ENCODE measurements at places on chromosomes 3 and 15. TPM values are rescaled to one million over a fixed set of nuclear protein-coding genes. Genes with fewer than 3 reads are reported as not detected.
A peak's percentile ranks its signal among the peaks of the same experiment; 100 is the strongest.

PPP1R14D gene
- not detected for total RNA-seq

LRRC31 gene
- total RNA-seq: not detected

ANKUB1 gene
- not detected for total RNA-seq

GP9 gene
- total RNA-seq: not detected

EPHA6 gene
- total RNA-seq: 0.30 TPM

DAZL gene
- total RNA-seq: not detected

RETNLB gene
- not detected for total RNA-seq

GRCh38 chr15:40918799-40919392, 10.2 kb upstream of the DLL4 start:
- DNase-seq: no peak

DNA sequence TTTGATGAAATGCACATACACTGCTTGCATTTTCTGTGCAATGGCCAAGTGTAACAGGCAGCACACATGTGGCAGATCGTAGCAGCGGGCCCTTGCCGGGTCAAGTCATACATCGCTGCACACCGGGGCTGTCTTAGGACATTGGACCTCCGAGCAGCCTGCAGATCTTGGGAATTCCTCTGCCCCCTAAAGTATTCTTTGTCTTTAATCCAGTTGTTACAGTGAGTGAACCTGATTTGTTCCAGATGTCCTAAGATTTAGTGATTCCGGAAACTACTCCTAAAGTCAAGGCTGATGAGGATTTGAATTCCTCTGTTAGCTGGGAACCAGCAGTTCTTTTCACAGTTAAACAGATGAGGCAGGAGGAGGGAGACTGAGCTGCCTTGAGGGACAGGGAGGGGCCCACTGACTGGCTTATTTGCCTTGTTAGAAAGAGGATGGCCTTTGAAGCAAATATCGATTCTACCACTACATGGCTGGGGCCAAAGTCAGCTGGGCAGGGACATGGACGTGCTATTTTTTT, 190.7 kb upstream of the CTDSPL start:
- no peak for DNase-seq

- DNase-seq: no peak
These were observed 69.4 kb downstream of the SLCO3A1 start for GRCh38 chr15:91922646-91923547.

GRCh38 chr15:23629234-23629805, 18.3 kb downstream of the MAGEL2 start:
- no peak for DNase-seq

DNA sequence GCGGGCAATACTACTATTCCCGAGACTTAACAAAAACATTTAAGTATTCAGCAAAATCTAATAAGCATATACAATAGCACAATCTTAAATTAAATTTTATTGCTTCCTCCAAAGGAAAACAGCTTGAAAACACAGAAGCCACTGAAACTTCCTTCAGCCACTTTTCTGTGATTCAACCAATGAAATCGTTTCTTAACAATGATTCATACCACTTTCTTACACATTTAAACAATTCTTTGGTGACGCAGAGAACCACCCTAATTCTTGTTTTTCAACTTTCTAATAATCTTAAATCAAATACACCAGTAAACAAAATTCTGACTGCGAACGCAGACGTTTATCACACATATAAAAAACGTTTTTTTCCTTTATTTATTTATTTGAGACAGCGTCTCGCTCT, 4.1 kb downstream of the TJP1 start:
- no peak for DNase-seq

GRCh38 chr15:63396152-63396928, 14.7 kb upstream of the CA12 start:
- no peak for DNase-seq

- no peak for DNase-seq
These were observed 16.7 kb downstream of the ITIH4 start for GRCh38 chr3:52813810-52814209.

DNA sequence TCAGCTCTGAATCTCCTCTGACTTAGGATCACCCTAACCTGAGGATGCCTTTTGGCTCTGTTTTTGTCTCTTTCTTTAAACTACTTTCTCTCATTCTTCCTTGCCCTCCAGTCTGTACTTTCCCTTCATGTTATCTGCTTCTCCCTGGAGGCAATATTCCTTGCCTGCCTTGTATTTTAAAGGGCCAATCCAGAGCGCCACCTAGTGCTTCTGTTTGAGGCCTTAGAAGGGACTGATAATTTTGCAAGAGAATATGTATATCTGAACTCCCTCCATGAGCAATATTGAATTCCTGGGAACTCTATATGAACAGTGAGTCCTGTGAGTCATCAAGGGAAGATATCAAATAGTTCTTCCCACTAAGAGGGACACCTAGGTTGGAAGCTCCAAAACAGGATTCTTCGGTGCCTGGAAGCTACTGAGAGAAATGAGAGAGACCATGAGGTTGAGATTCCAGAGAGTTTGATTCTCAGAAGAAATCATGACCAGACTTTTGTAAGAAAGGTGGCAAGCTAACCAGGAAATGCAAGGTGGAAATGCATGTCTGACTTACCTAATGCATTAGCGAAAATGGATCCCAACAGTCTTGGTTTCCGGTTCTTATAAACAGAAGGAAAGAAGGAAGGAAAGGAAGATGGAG, 203.8 kb upstream of the CD96 start:
- DNase-seq: peak; percentile 59

GRCh38 chr3:98026425-98027084, 8.6 kb downstream of the GABRR3 start:
- no peak for DNase-seq

- DNase-seq: no peak
These were observed 9.3 kb upstream of the ATP13A4 start for GRCh38 chr3:193564012-193564411.

DNA sequence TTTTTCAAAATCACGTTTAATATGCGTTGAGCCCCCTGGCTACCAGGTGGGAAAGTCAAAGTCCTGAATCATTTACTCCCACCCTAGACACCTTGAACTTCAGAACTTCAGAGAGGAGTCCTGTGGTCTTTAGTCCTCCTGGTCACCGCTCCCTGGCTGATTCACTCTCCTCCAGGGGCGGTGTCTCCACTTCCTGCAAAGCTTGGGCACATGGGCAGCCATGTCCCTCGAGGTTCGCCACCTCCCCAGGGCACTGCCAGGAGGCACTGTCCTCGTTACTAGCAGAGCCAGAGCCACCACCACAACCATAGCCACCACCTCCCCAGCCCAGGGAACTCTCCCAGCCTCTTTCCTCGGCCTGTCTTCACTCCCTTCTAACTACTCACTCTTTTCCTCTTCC, 31.0 kb downstream of the LOXL1 start:
- peak; percentile 60 for DNase-seq

DNA sequence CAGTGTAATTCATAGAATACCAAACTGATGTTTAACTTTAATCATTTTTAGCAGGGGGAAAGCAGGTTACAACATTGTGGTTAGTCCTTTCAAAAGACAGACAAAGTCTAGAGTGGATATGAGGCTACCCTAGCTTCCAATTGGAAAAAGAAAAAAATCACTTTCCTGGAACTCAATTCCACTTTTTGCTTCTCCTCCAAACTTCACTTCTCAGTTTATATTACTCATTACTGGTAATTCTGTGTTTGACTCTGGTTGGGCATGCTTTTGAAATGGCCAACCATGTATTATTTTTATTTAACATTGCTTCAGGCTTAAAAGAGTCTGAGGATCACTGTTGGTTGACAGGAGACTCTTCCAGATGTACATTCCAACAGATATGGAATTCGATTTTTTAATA, 84.8 kb downstream of the RAP2B start:
- DNase-seq: no peak

GRCh38 chr15:40904552-40905201, 10.4 kb downstream of the VPS18 start:
- DNase-seq: no peak

DNA sequence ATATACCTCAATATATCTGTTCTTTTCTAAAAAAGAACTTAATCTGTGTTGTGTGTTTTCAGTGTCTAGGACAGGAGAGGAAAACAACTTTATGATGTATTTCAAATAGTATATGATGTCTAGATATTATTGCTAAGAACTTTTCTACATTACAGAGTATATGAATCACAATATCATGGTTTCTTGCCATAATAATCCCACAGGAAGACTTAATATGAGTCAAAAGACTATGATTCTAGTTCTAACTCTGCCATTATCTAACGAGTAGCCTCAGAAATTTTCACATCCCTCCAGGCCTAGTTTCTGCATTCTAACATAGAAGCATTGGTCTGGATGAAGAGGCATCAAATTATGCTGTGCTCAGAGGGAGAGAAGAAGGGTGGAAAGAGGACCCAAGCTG, 107.7 kb upstream of the SPRED1 start:
- DNase-seq: no peak

GRCh38 chr15:90870354-90871138, 2.2 kb downstream of the FURIN start:
- no peak for DNase-seq

GRCh38 chr3:150079029-150079739, 108.5 kb upstream of the PFN2 start:
- peak; percentile 94 for DNase-seq

DNA sequence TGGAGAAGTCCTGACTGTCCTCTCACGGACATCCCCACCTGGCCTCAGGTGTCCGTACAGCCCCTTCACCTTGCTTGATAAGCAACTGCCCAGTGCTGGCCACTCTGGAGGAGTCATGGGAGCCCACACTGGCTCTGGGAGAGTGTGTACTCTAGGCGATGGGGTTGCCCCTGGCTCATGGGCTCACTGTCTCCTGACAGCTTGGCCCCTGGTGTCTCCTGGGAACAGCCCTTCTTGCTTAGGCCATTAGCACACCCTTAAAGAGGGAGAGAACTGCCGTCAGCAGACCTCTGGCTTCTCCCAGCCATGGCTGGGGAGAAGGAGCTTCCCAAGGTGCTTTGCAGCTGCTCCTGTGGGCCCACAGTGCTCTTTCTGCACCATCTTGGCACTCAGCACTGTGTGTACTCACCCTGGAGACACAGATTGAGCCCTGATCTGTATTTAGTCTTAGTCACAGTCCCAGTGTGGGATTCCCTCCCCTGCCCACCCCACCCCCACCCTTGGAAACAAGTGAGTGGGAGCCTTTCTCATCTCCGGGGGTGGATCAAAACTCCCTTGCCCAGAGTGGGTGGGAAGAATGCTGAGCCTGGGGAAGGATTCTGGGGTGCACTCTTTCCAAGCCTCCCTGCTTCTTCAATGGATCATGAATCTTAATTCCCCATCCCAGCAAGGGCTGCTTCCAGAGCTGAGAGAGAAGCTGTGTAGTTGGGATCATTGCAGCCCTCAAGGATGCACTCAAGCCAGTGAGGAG, 83.5 kb upstream of the ADPGK start:
- no peak for DNase-seq

- DNase-seq: no peak
These were observed 24.1 kb downstream of the CX3CR1 start for GRCh38 chr3:39255503-39256325.

DNA sequence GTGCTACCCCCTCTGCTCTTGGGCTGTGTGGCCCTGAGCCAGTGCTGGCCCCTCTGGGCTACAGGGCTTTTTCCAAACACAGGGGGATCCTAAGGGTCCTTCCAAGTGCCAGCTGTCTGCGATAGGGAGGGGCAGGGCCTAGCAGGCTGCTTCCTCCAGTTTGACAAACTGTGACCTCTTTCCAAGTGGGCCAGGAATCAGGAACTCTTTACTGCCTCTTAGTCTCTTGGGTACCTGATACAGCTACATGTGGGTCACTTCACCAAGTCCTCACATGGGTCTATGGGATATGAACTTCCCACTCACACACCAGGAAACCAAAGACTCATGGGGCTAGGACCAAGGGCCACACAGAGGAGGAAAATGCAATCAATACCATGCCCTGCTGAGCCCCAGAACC, 25.4 kb downstream of the SEC61A1 start:
- DNase-seq: no peak

- no peak for DNase-seq
These were observed 424.9 kb upstream of the ALCAM start for GRCh38 chr3:104941785-104942184.

DNA sequence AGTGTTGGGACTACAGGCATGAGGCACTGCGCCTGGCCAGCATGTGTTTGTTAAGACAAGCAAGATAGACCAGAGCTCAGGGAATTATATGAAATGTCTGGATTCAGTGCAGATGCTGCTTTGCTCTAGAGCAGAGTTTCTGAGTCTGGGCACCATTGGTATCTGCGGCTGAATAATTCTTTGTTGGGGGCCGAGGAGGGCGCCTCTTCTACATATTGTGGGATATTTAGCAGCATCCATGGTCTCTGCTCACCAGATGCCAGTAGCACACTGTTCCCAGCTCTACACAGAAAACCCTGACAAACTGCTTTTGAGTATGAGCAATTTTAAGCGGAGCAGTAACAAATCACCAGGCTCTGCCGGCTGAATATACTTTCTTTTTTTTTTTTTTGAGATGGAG, 3.6 kb upstream of the LDHAL6B start:
- DNase-seq: no peak

GRCh38 chr3:196186651-196187573, 24.3 kb downstream of the ZDHHC19 start:
- DNase-seq: no peak
